Stimulated activated CD4-positive, alpha-beta T cell treated with anti-CD3 and anti-CD28 coated beads, Interleukin-2, amount 100 ng/mL, for 48 hours (primary cell): ENCODE measurements at places on chromosomes 6 and 20.

DNA sequence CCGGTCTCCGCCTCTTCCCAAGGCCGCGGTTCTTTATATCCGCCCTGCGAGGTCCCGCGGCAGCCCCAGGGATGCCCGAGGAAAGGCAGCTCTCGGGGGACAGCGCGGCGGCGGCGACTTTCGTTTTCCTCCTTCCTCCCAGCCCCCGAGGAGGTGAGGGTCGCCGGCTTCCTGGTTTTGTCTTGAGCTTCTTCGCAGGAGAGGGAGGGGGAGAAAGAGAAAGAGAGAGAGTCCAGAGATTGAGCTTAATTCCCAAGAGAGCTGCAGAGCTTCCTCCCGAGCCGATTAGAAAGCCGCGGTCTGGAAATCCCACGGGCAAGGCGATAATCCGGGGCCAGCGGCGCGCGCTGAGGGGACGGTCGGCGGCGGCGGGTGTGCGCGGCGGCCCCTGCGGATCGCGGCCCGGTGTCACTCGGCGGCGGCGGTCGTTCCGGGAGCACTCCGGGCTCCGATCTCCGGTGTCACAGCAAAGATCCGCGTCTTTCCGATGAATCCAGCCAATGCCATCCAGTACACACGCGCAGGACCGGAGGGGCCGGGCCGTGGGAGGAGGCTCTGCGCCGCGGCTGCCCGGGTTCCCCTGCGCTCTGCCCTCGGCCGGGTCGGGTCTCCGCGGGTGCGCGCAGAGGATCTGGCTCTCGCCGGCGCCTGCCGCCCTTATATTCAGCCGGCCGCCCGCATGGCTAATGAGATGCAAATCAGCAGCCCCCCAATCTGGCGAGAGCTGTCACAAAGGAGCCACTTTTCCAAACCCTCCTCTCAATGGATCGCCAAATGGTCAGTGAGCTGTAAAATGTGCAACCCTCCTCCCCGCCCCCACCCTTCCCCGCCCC is at the start of gene DLL1:
Gene DLL1, minus strand, starts transcription at position 783 of the 833 bp plus-strand sequence. CDS start 939 bp downstream, outside the sequence.
- DNase-seq, result no peak

DNA sequence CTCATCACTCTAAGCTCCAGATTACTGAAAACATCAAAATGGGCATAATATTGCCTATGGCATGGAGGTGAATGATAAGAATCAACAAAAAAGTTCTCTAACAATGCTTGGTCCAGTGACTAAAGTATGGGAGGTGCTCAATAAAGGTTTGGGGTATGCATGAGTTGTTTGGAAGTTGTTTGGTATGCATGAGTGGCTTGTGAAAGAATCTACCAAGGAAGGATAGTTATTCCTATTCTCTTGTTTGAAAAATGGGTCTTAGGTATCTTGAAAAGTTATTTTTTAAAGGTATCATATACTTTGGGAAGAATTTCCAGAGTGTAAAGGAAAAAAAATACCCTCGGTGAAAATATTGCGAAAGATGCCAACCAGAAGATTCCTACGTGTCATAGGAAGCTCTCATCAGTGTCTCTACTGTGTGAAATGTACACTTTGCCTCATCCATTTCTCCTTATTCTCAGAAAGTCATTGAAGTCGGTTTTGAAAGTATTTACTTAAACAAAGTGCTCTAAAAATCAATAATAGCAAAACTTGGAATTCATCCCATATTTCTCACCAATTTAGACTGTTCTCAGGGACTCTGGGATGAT is 449.8 kb downstream of the ADGRB3 start:
- no peak for DNase-seq

- no peak for DNase-seq
These were observed 75.1 kb downstream of the CDC40 start for GRCh38 chr6:110255211-110255750.

- DNase-seq, result no peak
These were observed 90.7 kb downstream of the CD24 start for GRCh38 chr6:106883808-106884262.

DNA sequence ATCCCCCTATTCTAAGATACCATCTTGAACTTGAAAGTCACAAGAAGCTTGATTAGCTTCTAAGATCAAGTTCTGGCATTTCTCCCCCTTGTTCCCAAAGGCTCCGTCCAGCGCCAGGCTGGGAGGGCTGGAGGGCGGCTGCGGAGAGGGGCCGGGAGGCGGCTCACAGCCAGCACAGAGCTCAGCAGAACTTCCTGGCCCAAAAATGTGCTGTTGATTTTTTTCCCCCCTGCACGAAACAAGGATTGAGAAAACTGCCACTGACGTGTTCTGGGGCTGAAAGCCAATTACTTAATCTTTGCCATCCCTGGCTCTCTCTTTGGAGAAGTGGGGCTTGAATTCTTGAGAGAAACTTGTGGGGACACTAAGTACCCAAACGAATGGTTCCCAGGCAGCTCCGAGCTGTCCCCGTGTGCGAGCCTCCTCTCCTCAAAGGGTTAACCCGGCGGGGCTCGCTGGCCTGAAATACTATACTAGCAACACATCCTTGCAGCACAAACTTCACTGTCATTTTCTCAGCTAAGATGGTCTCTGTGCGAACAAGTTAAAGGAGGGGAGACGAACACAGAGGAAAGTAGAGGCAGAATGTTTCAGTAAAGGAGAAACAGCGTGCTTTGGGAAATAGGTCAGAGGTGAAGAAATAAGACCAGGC is 452 bp downstream of the TRAF3IP2 start:
- DNase-seq, result peak; percentile 16

DNA sequence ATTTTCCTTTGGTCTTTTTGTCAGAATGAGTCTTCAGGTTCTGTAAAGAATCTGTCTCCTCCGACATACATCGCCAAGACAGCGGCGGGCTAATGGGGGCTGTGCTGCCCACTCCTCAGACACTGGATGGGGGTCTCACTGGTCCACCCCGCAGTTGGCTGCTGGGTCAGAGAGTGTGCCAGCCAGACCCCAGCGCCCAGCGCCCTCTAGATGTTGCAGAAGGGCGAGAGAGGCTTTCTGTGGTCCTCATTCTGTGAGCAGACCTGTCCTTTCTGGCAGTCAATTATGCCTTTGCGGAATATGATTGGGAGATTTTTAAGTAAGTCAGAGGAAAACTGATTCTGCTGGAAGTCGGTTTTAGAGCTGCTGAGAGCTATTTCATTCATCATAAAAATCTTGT is 7.8 kb upstream of the CCR6 start:
- DNase-seq, result no peak

DNA sequence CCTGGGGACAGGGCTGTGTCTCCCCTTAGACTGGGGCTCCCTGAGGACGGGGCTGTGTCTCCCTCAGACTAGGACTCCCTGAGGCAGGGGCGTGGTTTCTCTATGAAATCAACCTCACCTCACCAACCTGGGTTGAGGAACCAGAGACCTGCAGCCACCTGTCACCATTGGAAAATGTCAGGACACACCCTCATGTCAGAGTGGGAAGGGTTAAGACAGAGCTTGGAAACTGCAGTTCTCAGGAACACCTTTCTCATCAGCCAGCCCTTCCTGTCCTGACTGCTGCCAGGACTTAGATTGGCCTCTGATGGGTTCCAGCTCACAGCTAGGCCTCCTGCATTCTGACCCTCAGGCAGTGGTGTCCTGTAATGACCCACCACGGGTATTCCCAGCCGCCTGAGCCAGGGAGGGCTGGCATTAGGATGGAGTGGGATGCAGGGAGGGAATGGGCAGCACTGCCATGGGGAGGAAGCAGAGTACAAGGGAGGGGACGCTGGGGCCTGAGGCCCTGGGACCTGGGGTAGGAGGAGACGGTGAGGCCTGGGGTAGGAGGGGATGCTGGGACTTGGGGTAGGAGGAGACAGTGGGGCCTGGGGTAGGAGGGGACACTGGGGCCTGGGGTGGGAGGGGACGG is 76.3 kb downstream of the MRPL14 start:
- DNase-seq, result no peak

DNA sequence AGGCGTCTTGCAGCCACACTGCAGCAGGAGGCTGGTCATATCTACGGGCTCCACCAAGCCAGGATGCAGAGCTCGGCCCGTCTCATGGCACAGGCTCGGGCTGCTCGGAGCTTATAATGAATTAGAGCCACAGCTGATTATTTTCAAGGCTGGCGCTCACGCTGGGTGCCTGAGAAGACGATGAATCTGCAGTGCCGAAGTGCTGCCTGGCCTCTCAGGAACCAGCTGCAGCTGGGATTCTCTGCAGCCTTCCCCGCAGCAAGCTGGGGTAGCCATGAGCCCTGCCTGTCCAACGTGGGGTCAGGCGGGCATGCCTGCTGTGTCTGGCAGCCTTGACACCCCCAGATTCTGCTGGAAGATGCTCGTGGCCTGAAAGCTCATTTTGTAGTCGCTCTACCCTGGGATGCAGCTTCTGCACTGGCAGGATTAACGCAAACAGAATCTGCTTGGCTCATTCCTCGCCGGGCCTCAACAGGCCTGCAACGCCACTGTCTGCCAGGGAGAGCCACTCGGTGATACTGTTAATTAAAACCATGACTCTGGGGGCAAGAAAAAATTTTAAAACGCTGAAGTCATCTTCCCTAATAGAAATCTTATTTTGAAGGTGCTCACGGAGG is 104.3 kb downstream of the CDH26 start:
- no peak for DNase-seq
